ENCODE measurements at places on chromosomes 13 and 19.

GRCh38 chr19:53254411-53255341, at the start of gene ZNF677:
ZNF677 (minus strand) TSS chr19:53254873; CDS start chr19:53251550, 3,323 bp downstream.
- DNase-seq: no peak

DNA sequence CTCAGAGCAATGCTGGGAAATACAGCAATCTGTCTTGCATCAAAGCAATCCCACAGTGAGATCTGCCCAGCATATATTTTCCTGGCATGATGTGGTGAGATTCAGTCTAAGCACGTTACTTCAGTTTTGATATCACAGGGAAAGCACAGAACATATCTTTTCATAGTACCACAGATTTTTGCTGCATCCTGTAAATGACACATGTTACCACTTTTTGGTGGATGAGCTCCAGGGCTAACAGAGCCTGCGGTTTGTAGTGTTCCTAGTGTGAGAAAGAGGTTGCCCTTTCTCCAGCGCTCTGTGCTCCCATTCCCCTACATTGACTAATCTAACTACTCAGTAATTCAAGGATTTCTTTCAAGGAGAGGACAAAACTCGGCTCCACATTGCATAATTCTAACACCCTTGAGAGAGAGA, 409.0 kb downstream of the GPC6 start:
- DNase-seq: no peak

DNA sequence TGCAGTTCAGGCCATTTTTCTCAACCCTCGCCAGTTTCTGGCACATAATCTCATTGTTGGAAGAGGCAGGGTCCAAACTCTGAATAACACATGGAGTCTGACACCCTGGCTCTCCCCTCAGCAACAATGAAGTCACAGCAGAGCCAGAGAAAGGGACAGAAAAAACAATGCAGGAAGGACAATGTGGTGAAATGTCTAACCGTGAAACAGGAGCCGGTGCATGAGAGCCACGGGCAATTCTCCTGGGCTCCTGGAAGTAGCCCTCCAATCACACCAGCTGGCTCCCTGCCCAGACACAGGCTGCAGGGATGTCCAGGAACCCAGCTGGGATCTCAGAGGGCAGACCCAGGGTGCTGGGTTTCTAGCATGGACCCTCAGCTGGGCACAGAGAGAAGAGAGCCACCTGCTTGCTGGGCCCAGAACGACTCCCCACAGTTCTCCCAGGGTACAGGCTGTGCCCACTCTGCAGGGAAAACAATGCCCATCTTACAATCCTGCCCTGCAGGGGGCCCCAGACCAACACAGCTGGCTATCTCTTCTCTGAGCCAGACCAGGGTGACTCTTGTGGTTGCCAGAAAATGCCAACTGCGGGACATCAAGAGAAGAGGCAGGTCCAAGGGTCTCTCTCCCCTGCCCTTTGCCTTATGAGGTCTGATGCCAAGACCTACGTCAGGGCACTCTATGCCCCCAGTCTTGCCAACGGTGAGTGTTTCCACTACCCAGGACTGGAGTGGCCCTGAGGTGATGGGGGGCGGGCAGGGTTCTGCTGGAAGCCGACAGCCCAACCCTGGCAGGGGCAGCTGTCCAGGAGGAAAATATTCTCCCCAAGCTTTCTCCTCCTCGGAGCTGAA, 64.5 kb downstream of the CEBPG start:
- DNase-seq: no peak

DNA sequence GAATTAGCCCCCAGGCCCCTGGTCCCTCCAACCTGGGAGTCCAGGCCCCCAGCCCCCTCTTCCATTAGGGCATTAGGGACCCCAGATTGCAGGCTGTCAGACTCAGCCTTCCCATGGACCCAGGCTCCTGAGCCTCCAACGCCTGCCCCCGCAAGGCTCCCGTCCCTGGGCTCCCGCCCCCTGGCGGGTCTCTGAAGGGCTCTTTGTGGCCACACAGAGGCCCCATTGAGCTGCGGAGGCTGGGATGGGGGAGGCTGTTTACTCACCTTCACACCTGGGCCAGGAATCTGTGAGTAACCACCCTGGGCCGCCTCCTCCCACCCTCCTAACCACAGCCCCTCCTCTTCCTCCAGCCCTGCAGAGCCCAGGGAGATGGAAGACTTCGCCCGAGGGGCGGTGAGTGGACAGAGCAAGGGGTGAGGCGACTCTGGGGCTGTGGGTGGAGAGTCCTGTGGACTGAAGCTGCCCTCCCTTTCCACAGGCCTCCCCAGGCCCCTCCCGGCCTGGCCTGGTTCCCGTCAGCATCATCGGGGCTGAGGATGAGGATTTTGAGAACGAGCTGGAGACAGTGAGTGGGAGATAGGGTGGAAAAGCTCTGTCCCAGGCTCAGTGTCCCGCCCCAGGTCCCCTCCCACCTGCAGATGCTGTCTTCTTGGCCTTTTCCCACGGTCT, 4.9 kb downstream of the ARHGEF1 start:
- DNase-seq: no peak

GRCh38 chr13:78841358-78841963, 182.5 kb upstream of the OBI1 start:
- DNase-seq: no peak

- DNase-seq: no peak
Measured at GRCh38 chr19:3661284-3662238, 35.0 kb upstream of the CACTIN start.

- no peak for DNase-seq
Measured at GRCh38 chr13:26051657-26052311, at the start of gene SHISA2. SHISA2 (minus strand) TSS chr13:26052016; CDS start chr13:26050975, 1,041 bp downstream.

- DNase-seq: no peak
Measured at GRCh38 chr13:70809588-70809987, 701.3 kb upstream of the KLHL1 start.

DNA sequence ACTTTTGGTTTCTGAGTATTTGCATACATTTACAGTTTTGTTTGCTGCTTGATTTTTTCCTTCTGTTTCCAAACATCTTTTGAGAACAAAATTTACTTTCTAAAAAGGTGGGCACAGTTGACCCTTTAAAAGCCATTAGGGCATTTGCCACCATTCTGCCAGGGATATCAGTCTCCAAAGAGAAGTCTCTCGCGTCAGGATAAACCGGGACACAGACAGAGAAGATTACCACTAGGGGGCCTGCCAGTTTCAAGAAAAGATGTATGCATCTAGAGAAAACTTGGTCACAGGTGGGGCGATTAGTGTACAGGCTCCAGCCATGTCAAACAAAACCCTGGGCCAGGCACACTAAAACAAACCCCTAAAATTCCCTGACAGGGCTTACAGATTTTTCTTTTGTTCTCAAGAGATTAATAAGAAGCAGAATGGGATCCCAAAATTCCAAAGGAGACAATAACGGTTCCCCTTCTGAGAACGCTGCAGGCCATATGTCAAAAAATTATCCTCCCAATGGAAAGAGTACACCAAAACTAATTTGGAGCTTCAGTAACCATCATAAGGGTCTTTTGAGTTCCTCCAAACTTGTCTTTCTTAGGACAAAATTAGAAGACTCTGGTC, 10.7 kb upstream of the PABPC3 start:
- no peak for DNase-seq

DNA sequence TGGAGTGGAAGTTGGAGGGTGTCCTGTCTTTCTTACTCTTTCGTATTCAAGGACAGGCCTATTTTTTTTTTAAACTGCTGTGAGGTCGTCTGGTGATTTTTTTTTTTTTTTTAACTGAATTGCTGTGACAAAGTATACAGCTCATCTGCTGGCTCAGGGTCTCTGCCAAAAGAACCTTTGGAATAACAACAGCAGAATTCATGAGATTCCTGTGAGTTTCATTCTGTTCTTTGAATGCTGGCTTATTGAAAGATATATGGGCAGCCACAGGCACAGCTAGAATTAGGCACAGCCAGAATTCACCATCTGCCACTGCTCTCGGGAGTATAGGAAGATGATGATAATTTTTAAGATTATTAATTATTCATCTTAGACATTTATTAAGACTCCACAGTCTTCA, 21.4 kb upstream of the FRY start:
- DNase-seq: no peak

GRCh38 chr19:13634658-13635057, 128.4 kb upstream of the CACNA1A start:
- DNase-seq: no peak

GRCh38 chr13:80900561-80900960, 559.6 kb upstream of the SPRY2 start:
- DNase-seq: no peak

DNA sequence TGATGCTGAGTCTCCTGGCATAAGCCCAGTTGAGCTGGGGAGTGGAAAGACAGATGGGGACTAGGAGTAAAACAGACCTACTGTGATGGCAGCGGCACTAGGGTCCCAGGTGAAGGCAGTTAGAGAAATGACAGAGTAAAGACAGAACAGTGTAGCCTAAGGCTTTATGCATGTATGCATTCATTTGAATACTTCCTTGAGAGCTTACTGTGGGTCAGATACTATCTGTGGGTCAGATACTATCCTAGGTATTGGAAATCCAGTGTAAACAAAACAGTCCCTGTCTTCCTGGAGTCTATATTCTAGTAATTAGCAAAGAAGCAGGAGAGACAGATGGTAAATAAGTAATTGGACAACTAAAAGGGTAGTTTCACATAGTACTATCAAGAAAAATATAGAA, 73.7 kb upstream of the LRCH1 start:
- no peak for DNase-seq

DNA sequence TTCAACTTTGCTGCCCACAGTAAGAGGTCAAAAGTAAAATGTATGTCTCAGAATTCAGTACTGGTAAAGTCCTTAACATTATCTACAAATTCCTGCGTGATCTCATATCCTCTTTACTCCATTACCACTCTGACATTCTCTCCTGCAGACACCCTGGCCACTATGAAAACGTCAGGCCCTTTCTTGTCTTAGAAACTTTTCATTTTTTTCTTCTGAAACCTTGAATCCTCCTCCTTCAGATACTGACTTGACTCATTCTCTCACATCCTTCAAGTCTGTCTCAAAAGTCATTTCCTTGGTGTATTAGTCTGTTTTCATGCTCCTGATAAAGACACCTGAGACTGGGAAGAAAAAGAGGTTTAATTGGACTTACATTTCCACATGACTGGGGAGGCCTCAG, 262.3 kb downstream of the POU4F1 start:
- no peak for DNase-seq

GRCh38 chr19:13026462-13027370, 31.4 kb downstream of the NFIX start:
- DNase-seq: no peak

DNA sequence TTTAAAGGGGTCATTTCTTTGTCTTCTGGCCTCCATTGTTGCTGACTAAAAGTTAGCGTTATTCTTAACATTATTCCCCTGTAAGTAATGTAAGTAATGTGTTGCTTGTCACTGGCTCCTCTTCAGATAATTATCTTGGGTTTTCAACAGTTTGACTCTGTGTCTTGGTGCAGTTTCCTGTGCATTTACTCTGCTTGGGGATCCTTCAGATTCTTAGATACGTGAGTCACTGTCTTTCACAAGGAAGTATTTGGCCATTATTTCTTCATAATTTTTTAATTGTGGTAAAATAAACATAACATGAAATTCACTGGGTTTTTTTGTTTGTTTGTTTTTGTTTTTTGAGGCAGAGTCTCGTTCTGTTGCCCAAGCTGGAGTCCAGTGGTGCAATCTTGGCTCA, 13.5 kb upstream of the OR7D2 start:
- DNase-seq: no peak

DNA sequence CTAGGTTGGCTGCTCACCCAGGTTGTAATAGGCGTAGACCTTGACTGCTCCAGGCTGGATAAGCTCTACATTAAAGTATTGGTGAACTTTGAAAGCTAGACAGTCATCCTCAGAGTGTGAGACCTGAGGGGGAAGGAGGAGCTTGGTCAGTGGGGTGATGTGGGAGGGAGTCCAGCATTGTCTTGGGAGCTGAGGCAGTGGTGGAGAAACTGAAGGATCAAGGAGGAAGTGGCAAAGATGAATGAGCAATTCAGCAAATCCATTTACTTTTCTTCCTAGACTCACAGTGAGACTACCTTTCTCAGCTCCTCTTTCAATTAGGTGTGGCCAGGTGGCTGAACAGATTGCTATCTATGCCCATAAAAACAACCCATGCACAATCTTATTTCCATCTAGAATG, 10.2 kb upstream of the TNFSF14 start:
- no peak for DNase-seq

- DNase-seq: no peak
Measured at GRCh38 chr13:31997641-31998040, 33.9 kb upstream of the FRY start.

- no peak for DNase-seq
Measured at GRCh38 chr13:27006519-27007161, 165.0 kb downstream of the USP12 start.

- no peak for DNase-seq
Measured at GRCh38 chr13:110266983-110267382, 40.0 kb downstream of the COL4A1 start.

DNA sequence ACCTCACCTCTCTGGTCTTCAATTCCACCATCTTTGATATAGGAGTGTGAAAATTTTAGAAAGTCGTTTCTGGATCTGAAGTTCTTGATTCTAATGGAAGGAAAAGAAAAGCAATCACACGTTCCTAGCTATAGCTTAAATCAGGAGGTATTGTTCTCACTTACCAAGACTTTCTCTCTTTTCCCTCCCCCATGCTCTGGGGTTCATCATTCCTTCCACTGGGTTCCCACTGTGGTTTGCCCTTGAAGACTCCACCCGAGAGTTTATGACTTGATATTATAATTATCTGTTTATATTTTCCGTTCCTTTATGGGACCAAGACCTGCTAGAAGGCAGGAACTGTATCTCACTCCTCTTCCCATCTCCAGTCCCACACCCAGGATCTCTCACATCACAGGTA, 76.6 kb downstream of the AKAP11 start:
- DNase-seq: no peak

- DNase-seq: no peak
Measured at GRCh38 chr13:31717583-31717982, 21.7 kb upstream of the RXFP2 start.

- no peak for DNase-seq
Measured at GRCh38 chr13:32682740-32683139, 96.5 kb downstream of the PDS5B start.

GRCh38 chr19:55223291-55224037, 5.1 kb downstream of the TMEM86B start:
- no peak for DNase-seq

GRCh38 chr13:105346141-105346775, 1189.2 kb downstream of the EFNB2 start:
- no peak for DNase-seq

- DNase-seq: no peak
Measured at GRCh38 chr13:101433895-101434294, 17.6 kb upstream of the NALCN start.

DNA sequence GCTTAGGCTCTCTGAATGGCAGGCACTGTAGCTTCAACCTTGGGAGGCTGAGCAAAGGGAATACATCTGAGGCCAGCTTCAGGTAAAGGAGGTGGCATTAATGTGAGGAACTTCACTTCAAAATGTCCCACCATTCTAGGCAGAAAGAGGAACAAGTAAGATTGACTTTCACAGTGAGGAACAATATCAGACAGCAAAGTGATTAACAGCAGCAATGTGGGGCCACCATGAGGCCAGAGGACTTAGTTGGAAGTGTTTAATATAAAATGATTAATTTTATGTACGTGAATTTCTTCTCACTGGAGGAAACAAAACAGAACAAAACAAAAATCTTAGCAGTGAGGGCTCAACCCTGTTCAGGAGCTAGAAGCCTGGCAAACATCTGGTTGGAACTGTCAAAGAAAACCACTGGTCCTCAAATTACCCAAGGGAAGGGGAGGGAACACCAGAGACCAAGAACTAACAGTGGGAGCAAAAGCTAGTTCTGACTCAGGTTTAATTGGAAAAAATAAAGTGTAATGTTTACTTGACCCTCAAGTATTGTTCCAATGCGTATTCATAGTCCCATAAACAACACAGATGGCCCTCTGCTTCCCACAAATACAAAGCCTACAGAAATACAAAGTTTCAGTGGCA, 43.9 kb upstream of the FRY start:
- DNase-seq: no peak

Measured in cortex of kidney (tissue), 1 donor.